ENCODE measurements at places on chromosomes 5 and 9. TPM values are rescaled to one million over a fixed set of nuclear protein-coding genes. Genes with fewer than 3 reads are reported as not detected.

GRCh38 chr9:1271367-1271766 is 221.2 kb downstream of the DMRT2 start:
- no peak for DNase-seq

DNA sequence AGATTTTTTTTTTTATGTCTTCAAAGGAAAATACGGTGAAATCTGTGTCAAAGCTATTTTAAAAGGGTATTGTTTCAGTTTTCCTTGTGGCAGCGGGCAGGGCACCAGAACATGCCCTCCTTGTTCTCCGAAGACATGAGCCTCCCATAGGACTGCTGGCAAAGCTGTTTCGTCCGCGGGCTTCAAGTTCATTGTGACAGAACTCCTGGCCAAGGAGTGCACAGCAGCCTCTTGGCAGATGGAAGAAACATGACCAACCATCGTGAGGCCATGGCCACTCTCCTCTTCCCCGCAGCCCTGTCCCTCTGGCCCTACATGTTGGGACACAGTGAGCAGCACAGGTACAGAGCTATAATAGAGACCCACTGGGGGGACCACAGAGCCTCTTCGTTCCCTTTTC is 99.5 kb downstream of the AOPEP start:
- DNase-seq: no peak

- no peak for DNase-seq
These were observed 12.4 kb downstream of the PRUNE2 start for GRCh38 chr9:76893395-76893932.

DNA sequence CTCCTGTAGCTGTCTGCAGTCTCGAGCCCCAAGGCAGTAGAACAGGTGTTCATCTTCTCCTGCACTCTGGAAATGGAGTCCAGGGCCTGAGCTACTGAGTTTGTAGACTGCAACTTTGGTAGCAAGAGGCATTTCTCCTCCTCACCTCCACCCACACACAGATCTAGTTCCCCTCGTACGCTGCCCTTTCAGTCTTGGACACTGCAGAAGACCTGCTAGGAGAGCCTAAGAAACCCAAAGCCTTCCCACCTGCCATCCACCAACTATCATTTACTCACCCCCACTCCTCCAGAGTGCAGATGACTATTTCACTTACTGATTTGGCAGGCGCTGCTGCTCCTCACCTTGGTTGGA is 59.0 kb downstream of the KCNIP1 start:
- DNase-seq: no peak

Gene DIPK1B
- polyA plus RNA-seq: 18.2 TPM

DNA sequence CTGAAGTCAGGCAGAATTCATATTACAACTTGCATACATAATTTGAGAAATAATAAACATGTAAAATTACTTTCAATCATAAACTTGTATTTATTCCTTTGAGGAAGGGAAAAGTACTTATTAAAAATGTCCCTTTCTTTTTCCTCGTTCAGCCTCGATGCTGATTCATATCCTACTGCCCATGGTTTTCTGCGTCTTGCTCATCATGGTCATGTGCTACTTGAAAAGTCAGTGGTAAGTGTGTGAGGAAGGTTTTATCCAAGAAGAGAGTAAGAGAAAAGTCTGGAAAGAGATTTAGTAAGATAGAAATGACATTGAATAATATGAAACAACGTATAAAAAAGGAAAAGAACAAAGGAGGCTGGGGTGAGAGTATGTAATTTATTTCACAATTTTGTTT is 85.9 kb downstream of the OSMR start:
- no peak for DNase-seq

Gene SNCAIP
- 8.8 TPM for polyA plus RNA-seq

GRCh38 chr5:143398451-143399237 is 4.8 kb downstream of the NR3C1 start:
- DNase-seq: no peak

DNA sequence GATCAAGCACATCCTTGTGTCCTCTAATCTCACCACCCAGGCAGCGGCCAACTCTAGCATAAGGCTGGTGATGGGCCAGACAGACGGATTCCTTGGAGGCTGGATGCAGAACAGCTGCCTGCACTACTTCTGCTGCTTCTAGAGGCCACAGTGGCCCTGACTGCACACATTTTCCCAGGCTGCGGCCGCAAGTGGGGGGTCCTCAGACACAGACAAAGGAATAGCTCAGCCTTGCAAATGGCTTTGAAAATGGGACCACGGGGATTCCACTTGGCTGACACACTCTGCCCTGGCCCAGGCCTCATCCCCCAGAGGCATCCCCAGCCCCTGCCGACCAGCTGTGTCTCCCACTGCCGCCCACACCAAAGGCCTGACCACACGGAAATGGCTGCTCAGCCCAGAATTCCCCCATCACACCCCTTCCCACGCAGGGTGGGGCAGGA is 540.8 kb downstream of the BNC2 start:
- DNase-seq: no peak

DNA sequence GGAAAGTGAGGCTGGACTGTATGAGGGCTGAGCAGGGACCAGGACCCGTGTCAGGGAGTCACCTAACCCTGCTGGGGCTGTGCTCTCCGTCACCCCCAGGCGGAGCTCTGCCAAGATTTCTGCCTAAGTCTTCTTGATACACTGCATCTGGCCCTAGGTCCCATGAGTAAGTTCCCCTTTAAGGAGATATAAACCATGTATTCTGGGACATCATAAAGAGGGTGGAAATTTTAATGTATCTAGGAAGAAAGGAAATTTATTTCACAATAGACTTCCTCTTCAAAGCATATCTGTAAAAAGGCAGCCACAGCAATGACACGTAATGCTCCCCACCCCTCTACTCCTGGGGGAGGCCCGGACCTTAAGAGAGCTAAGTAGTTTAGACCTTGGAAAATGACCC is 183.4 kb downstream of the FBXL7 start:
- no peak for DNase-seq

- DNase-seq: no peak
These were observed 8.2 kb upstream of the IRF1 start for GRCh38 chr5:132498686-132499271.

DNA sequence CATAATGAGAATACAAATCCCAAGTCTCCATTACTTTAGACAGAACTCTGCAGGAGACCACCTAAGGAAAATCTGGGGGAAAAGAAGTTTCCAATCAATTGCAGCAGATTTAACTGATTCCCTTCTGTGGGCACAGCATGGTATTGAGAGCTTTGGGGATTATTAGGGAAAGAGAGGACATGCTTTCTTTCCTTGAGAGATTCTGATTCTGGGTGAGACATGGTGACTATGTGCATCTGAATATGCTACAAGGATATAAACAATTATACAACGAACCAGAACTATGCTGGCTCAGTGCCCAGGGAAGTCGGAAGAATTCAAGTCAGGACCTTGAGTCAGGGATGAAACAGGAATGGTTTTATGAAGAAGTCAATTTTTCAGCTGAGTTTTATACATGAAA is 183.7 kb downstream of the PDE4D start:
- DNase-seq: no peak

Gene SCAI
- 9.3 TPM for polyA plus RNA-seq

Gene SUSD3
- polyA plus RNA-seq: 3.3 TPM

DNA sequence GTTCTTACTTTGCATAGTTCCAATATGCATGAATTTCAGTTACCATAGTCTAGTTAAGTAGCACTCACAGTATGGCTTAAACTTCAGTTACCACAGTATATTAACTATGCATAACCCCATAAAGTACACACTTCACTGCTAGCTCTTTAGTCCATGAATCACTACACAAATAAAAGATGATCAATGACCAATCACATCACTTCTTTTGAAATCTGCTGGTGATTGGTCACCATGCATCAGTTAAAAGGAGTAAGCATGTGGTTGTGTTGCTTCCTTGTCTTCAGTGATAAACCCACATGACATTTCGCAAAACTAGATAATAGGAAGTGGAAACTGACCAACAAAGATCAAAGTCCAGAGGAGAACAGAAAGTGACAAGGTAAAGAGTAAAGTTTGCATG is 79.0 kb downstream of the TAF11L14 start:
- DNase-seq: no peak

Gene NUP188
- polyA plus RNA-seq: 35.2 TPM

DNA sequence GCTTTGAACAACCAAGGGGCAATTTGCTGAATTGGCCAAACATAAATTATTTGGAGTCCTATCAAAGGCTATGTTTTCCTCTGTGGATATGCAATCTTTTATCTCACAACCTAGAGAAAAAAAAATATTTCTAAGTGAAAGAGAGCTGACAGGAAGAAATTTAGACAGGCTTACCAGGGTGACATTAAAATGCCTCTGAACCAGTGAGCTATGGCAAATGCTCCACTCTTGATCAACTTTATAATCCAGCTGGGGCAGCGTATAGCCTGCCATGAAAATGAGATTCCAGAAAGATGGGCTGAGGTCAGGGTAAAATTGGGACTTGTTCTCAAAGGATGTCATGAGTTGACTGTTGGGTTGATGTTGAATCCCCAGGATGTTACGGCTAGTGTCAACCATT is 399.3 kb upstream of the TRPC7 start:
- no peak for DNase-seq

- no peak for DNase-seq
These were observed 303.0 kb upstream of the PDE4D start for GRCh38 chr5:60196385-60197113.

Gene INSL6
- polyA plus RNA-seq: 0.63 TPM

GRCh38 chr9:37328556-37329227 is 93.8 kb upstream of the GRHPR start:
- DNase-seq: no peak

GRCh38 chr5:404666-405241 is 38.2 kb upstream of the EXOC3 start:
- no peak for DNase-seq

GRCh38 chr9:121085661-121086060 is 10.9 kb downstream of the CNTRL start:
- no peak for DNase-seq

- DNase-seq: no peak
These were observed 2.5 kb downstream of the KCNT1 start for GRCh38 chr9:135704483-135704882.

DNA sequence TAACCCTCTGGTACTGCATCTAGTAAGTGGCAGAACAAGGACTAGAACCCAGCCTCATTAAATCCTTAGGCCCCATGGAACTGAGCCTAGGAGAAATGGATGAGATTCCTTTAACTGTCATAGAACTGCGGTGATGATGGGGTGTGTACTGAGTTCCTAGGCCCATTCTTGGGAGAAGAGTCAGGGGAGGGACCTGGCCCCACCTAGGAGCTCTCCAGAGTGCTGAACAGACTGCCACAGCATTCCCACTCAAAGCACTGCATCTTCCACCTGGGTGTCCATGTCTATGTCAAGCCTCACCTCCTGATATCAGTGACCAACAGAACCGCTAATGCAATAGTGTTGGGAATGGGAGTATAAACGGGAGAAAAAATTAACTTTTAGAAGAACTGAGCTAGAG is 36.6 kb downstream of the TTLL11 start:
- DNase-seq: no peak

DNA sequence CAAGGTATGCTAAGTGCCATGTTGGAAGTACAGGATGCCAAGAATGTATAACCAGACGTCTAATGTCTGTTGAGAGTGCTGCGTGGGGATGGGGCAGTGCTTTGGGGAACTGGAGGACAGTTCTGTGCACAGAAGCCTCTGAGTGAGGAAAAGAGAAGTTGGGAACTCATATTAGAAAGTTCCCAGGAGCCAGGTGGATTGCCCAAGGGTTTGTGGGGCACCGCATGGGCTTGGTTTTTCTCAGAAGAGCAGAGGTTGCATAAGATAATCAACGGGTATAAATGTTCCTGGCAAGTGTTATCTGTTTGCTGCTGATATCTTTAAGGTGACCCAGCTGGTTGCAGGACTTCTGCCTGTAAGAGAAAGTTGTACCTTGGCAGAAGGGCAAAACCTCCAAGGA is 13.1 kb downstream of the HRH2 start:
- DNase-seq: no peak

DNA sequence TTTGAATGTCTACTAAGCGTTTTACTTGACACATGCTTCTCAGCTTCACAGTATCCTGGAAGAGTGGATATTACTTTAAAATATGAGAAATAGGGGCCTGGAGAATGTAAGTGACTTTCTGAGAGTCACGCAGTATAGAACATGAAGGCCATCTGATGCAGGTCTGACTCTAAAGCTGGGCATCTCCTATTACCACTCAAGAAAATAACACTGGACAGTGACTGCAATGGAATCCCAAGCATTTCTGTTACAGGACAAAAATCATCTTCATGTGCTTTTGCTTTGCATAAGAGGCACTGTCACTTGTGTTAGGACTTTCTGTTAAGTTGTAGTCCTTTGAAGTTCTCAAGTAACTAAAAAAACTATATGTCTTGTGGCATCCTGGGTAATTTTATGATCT is 335.5 kb downstream of the FBXL7 start:
- DNase-seq: no peak

DNA sequence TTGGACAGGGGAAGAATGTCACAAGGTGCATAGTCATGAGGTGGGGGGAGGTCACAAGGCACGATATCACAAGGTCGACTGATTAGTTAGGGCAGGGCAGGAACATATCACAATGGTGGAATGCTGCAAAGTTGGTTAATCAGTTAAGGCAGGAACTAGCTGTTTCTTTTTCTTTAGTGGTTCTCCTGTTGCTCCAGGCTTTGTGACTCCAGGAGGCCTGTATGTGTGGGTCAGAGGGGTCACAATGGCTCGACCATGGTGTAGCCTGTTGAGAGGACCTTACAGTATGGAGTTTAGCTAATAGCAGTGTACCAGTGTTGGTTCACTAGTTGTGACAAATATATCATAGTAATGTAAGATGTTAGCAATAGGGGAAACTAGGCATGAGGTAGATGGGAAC is 12.4 kb upstream of the FSD1L start:
- DNase-seq: no peak

DNA sequence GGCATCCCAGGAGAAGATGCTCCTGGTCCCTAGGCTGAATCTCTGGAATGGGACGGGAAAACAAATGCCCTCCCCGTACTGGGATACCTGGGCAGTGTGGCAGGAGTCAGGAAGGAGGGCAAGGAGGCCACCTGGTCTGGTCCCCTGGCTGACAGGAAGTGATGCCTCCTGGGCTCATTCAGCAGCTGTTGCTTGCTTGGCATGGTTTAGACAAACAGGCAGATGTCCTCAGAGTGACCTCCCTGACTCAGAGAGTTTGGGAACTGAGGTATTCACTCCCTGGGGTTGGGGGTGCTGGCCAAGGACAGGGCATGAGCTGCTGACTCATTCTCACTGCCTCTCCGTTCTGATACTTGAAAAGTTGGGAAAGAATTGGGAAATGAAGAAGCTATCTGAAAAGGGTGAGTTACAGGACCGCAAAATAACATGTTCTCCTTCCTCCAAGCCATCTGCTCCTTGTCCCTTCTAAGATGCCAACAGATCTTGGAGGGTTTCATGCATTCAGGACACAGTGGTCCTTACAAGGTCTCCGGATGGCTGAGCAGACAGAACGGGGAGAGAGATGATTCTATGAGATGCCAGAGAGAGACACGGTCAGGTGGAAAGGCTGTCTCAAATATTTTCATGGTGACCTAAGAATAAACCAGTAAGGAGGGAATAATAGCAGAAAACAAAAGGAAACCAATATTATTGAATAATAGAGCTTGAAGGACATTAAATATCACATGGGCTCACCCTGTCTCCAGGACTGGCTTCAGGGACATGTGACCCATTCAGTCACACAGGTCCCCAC is 534.5 kb downstream of the BNC2 start:
- no peak for DNase-seq

- no peak for DNase-seq
These were observed 113.8 kb downstream of the TMC1 start for GRCh38 chr9:72635197-72635596.

GRCh38 chr9:70285246-70285645 is 26.5 kb downstream of the SMC5 start:
- DNase-seq: no peak

Gene THBS4
- polyA plus RNA-seq: 198 TPM

- DNase-seq: no peak
These were observed 419.4 kb downstream of the RAB3C start for GRCh38 chr5:59002162-59002825.

Gene OR1J1
- polyA plus RNA-seq: not detected
